PC-9 (cell line): ENCODE measurements at places on chromosomes 1 and 21.

DNA sequence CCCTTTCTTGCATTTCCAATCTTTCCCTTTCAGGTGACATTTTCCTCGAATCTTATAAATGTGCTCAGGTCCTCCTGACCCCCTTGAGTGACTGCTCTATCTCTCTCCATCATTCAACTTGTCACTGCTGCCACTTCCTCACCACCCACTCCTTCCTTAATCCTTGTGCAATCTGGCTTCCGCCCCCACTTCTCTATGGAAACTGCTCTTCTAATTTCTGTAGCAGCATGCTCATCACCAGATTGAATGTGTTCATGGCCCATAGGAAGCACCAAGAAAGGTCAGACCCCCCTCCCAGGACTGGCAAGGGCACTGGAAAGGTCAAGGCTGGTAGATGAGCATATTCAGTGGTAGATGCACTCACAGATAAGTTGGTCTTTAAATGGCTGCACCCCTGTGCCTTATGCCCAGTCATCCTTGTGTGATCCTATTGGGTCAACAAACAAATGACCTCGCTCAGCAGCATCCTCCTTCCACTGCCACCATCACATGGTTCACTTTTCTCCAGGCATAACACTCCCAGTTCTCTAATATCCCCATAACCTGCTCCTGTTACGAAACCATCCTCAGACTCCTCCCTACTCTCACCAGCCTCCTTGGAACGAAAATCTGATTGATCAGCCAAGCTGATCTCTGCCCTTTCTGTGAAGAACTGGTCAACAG is 288.5 kb upstream of the POU3F1 start:
- H3K36me3 ChIP-seq: no peaks in the 10 kb centered on the region
- H3K4me1 ChIP-seq: no peaks in the 10 kb centered on the region
- no peak overlapping the region for H3K27ac ChIP-seq

DNA sequence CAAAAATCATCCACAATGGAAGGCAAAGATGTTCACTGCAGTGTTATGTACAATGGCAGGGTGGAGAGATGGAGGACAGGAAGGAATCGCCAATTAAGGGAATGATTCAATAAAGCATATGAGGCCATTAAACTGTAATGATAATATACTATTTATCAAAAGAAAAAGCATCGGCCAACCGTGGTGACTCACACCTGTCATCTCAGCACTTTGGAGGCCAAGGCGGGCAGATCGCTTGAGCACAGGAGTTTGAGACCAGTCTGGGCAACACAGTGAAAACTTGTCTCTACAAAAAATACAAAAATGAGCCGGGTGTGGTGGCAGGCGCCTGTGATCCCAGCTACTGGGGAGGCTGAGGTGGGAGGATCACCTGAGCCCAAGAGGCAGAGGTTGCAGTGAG is 89.1 kb downstream of the SSBP3 start:
- no peaks in the 10 kb centered on the region for H3K27me3 ChIP-seq
- no peaks in the 10 kb centered on the region for H3K36me3 ChIP-seq
- H3K27ac ChIP-seq: no peak overlapping the region
- no peak for DNase-seq
- H3K4me1 ChIP-seq: no peaks in the 10 kb centered on the region
- H3K4me3 ChIP-seq: no peak overlapping the region

GRCh38 chr1:206556750-206557635 is 49.7 kb downstream of the RASSF5 start:
- peaks cover 16% of the 10 kb centered on the region for H3K4me1 ChIP-seq
- DNase-seq: no peak
- H3K27me3 ChIP-seq: no peaks in the 10 kb centered on the region
- H3K36me3 ChIP-seq: no peaks in the 10 kb centered on the region
- no peak overlapping the region for H3K27ac ChIP-seq
- H3K4me3 ChIP-seq: peak overlapping the region; percentile 77

DNA sequence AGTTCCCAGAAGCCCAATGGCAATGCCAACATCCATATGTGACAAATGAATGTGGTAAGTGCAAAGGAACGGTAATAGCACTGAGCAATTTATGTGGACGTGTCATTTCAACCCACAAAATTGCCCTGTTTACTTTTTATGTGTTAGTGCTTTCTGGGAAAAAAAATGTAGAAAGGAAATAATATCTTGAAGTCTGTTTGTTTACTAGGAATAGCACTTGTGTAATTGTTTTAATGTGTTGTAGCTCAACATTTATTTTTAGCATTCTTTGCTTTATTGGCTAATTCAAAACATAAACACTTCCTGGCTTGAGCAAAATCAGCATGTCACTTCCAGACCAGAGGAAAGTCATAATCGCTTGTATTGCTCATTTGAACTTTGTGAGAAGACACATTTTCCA is 224.8 kb upstream of the KCNK2 start:
- no peak overlapping the region for H3K27ac ChIP-seq
- no peak overlapping the region for H3K4me3 ChIP-seq
- no peaks in the 10 kb centered on the region for H3K27me3 ChIP-seq
- no peak for DNase-seq
- no peaks in the 10 kb centered on the region for H3K4me1 ChIP-seq
- H3K36me3 ChIP-seq: no peaks in the 10 kb centered on the region

- no peak for DNase-seq
- H3K27ac ChIP-seq: no peak overlapping the region
- no peaks in the 10 kb centered on the region for H3K36me3 ChIP-seq
- H3K27me3 ChIP-seq: peaks cover 63% of the 10 kb centered on the region
Measured at GRCh38 chr1:53398576-53399365, 60.4 kb upstream of the DMRTB1 start.

- no peaks in the 10 kb centered on the region for H3K36me3 ChIP-seq
- H3K4me3 ChIP-seq: no peak overlapping the region
- H3K27me3 ChIP-seq: no peaks in the 10 kb centered on the region
- DNase-seq: no peak
- peaks cover 27% of the 10 kb centered on the region for H3K4me1 ChIP-seq
- no peak overlapping the region for H3K27ac ChIP-seq
Measured at GRCh38 chr1:9402256-9402616, 109.5 kb downstream of the SPSB1 start.

DNA sequence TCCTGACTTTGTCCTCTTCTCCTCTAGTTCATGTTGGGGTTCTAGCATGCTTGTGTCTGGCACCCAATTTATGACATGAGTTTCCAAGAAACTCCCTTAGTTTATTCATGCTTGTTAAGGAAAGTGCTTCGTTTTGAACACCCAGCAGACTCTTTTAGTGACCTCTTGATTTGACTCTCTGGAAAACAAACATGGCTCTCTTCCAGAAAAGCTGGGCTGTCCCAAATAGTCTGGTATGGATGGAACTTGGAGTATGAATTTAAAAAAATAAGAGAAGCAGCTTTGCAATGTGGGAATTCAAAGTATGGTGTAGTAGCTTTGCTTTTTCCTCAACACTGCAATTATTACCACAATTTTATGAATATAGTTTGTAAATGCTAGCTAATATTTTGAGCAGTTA is 143.4 kb upstream of the C8B start:
- no peak overlapping the region for H3K4me3 ChIP-seq
- H3K27ac ChIP-seq: no peak overlapping the region
- no peaks in the 10 kb centered on the region for H3K36me3 ChIP-seq
- no peak for DNase-seq
- H3K27me3 ChIP-seq: peaks cover 15% of the 10 kb centered on the region; the same call in 1 of the 2 replicates
- no peaks in the 10 kb centered on the region for H3K4me1 ChIP-seq

DNA sequence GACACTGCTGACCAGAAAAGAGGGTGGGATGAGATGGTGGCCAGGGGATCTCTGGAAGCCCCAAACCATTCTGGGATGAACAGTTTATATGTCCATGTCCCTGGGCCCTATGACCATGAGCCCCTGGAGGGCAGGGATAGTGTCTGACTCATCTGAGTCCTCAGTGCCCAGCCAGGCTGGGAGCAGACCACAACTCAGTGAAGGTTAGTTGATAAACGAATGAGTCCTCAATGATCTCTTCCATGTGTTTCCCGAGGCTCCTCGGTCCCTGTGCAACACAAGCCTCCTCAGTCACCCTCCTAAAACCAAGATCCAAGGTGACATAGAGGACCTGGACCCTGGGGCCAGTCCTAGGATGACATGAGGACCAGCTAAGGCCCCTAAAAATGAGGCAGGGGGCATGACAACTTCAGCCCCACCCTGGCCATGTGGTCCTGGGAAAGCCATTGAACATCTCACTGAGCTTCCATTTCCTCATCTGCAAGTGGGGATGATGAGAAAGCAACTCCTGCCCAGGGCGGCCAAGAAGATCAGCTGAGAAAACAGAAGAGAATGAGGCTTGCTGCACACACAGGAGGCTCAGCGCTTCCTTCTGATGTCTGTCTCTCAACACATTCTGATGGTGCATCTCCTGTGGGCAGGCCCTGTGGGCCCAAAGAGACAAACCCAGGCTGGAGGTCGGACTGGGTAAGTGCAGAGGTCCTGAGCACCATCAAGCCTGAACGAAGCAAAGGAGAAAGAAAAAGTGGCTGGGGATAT is 86.3 kb downstream of the GLIS1 start:
- DNase-seq: no peak
- no peak overlapping the region for H3K4me3 ChIP-seq
- H3K27ac ChIP-seq: no peak overlapping the region
- H3K36me3 ChIP-seq: no peaks in the 10 kb centered on the region
- H3K27me3 ChIP-seq: peaks cover 80% of the 10 kb centered on the region
- no peaks in the 10 kb centered on the region for H3K4me1 ChIP-seq

- peaks cover 8% of the 10 kb centered on the region; the same call in 1 of the 2 replicates for H3K27me3 ChIP-seq
- no peak for DNase-seq
- H3K4me3 ChIP-seq: no peak overlapping the region
- no peak overlapping the region for H3K27ac ChIP-seq
- H3K36me3 ChIP-seq: no peaks in the 10 kb centered on the region
Measured at GRCh38 chr21:40073642-40074041, 206.4 kb downstream of the PCP4 start.

GRCh38 chr1:96649301-96649700 is 72.3 kb upstream of the PTBP2 start:
- DNase-seq: no peak
- no peaks in the 10 kb centered on the region for H3K36me3 ChIP-seq
- H3K4me1 ChIP-seq: no peaks in the 10 kb centered on the region

DNA sequence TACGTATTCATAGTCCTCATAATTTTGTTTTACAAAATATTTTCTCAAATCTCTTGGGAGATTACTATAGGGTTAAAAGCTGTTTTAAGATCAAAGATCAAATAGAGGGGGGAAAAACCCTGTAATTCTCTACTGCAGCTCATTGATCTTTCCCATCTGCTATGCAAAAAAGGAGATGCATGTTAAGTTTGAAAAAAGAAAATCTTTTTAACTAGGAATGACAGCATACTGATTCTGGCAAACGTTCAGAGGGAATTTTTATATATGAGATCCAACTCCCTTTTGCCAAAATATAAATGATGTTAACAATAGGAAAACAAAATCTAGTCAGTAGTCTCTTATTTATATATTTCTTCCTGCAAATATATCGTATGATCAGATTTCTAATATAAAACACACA is 69.1 kb downstream of the SMYD3 start:
- no peaks in the 10 kb centered on the region for H3K4me1 ChIP-seq
- no peak overlapping the region for H3K27ac ChIP-seq
- DNase-seq: no peak

DNA sequence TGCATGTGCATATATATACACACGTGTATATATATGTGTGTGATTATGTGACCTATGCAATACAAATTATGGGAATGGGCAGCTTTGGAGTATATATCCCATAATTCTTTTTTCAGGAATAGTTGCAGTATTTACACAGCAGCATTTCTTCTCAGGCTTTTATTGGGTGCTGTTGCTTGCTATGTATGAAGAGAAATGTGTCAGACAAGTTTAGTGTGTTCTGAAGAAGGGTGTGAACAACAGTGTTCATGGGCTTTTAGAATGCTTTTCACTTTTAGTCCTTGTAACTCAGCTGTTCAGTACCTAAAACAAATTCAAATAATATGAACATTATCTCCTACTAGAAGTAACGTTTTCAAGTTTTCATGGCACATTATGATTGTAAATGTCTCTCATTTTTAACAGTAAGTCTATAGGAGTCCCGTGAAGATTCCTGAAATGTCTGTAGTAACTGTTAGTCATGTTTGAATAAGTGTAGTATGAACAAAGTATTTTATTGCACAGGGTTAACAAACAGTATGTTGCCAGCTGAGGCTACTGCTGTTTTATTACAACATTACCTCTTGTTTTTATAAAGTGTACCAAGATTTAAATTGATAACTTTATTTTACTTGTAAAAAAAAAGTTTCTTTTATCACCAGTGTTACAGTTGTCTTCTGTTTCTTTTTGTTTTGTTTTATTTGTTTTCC is 42.5 kb downstream of the TMED5 start:
- H3K36me3 ChIP-seq: peaks cover 47% of the 10 kb centered on the region
- no peak overlapping the region for H3K4me3 ChIP-seq
- no peaks in the 10 kb centered on the region for H3K4me1 ChIP-seq
- DNase-seq: no peak
- H3K27ac ChIP-seq: no peak overlapping the region; the same call in 1 of the 2 replicates
- no peaks in the 10 kb centered on the region for H3K27me3 ChIP-seq
